Glutamatergic neuron (in vitro differentiated cells): ENCODE measurements at places on chromosomes 11 and 22. TPM values are rescaled to one million over a fixed set of nuclear protein-coding genes. Genes with fewer than 3 reads are reported as not detected.

The OR52N4 gene
- total RNA-seq, result not detected

The SCGB1D2 gene
- total RNA-seq, result not detected

GRCh38 chr11:17846852-17847453 lies 112.4 kb downstream of the KCNC1 start:
- peaks cover 2% of the 10 kb centered on the region for H3K4me1 ChIP-seq
- no peak overlapping the region for H3K27ac ChIP-seq
- H3K36me3 ChIP-seq, result no peaks in the 10 kb centered on the region
- H3K27me3 ChIP-seq, result no peaks in the 10 kb centered on the region
- no peak overlapping the region for H3K4me3 ChIP-seq

GRCh38 chr22:38820020-38820419 lies 23.8 kb downstream of the NPTXR start:
- peaks cover 10% of the 10 kb centered on the region for H3K27me3 ChIP-seq
- peaks cover 5% of the 10 kb centered on the region for H3K36me3 ChIP-seq
- H3K4me3 ChIP-seq, result no peak overlapping the region
- H3K27ac ChIP-seq, result no peak overlapping the region
- peaks cover 5% of the 10 kb centered on the region for H3K4me1 ChIP-seq

GRCh38 chr11:2533587-2534133 lies 88.9 kb downstream of the KCNQ1 start:
- H3K27ac ChIP-seq, result peak overlapping the region; percentile 90
- peaks cover 8% of the 10 kb centered on the region for H3K27me3 ChIP-seq
- peak overlapping the region; percentile 59 for H3K4me3 ChIP-seq
- no peaks in the 10 kb centered on the region for H3K36me3 ChIP-seq

DNA sequence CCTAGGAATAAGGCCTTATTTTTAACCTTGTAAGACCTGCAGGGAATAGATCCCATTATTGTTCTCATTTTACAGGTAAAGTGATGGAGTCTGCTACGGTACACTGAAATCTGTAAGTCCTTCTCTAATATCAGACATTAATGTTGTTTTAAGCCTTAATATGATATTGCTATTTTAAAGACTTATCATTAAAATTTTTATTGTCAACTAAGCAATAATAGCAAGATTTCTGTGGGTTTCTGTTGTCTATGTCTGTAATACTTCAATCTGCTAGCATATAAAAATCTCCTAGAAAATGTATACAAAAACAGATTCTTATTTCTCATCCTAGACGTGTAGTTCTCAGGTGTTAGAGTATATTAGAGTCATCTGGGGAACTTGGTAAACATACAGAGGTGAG lies 317.5 kb upstream of the TENM4 start:
- no peak overlapping the region for H3K4me3 ChIP-seq
- no peak for DNase-seq
- no peaks in the 10 kb centered on the region for H3K36me3 ChIP-seq
- no peak overlapping the region for H3K27ac ChIP-seq
- peaks cover 2% of the 10 kb centered on the region for H3K4me1 ChIP-seq
